ENCODE measurements at places on chromosomes 13 and 19.
A peak's percentile ranks its signal among the peaks of the same experiment; 100 is the strongest.

- no peak for DNase-seq
Measured at GRCh38 chr19:56266051-56266450, 6.5 kb upstream of the EDDM13 start.

GRCh38 chr19:14473073-14473977 is 1.8 kb downstream of the PTGER1 start:
- DNase-seq: no peak

GRCh38 chr13:46496086-46496485 is 56.9 kb upstream of the LRCH1 start:
- DNase-seq: no peak

GRCh38 chr13:57314897-57315520 is 148.0 kb downstream of the PRR20E start:
- DNase-seq: no peak

DNA sequence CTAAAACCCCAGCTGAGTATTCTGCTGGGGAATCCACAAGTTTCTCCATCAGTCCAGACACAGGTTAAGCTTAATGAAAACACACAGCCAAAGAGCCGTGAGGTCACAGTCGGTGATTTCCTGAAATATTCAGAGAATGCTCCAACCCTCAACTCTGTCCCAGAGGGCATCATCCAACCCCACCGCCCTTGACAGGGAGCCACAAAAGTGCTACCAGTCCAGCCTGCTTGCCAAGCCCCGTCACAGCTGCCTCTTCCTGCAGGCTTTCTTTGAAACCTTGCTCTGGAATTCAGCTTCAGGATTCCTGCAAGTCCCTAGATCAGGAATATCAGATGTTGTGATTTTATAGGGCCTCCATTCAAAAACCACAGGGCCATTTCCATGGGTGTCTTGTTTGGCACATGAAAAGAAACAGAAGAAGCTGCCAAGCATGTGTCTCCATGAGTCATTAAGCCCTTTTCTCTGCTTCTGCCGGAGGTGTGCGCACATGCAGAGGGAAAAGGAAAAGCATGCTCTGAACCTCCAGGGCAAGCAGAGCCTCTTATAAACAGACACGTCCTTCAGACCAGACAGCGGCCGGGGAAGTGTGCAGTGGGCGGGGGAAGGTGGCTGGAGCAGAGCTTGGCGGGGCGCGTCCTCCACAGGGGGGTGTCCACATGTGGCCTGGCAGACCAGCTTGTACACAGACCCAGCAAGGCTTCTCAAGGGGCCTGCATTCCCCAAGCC is 164.7 kb downstream of the KATNAL1 start:
- peak; percentile 52 for DNase-seq

DNA sequence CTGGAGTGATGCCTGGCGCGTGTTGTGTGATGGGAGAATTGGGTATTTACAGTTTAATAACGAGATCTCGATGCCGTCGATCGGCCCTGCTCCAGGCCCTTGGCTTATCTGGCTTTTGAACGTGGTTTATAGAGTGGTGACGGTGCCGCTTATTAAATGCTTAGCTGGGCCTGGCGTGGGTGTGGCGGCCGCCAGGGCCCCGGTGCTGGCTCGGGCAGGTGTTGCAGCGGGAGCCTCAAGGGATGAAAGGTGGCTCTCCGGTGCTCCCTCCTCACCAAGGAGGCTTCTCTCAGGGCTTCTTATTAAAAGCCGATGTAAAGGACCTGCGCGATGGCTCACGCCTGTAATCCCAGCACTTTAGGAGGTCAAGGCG is 173.8 kb downstream of the KDM4B start:
- DNase-seq: no peak

DNA sequence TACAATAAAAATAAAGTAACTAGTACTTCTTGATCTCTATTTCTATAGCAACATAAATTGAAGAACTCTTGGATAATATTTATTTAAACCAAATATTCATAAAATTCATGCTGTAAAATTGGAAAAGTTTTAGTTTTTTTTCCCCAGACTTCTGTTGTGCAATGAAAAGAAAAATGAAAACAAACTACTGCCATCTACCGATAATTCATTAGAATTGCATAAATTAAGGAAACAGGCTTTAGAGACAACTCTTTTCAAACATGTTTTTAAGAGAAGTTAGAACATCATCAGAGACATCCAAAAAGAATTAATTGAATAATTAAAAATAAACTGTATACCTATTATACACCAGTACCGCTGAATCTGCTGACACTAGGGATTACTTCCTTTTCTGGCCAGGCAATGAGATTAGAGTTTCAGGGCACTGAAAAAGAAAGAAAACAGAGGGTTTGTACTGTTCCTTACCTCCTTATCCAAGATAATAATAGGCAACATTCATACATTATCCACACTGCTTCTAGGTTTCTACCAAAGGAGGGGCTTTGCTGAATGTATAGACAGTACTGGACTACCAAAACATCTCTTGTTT is 4.9 kb downstream of the CCDC122 start:
- DNase-seq: peak; percentile 13

GRCh38 chr19:1425902-1426301 is 12.3 kb upstream of the RPS15 start:
- no peak for DNase-seq

GRCh38 chr13:50060718-50061117 is 45.5 kb downstream of the KCNRG start:
- no peak for DNase-seq

DNA sequence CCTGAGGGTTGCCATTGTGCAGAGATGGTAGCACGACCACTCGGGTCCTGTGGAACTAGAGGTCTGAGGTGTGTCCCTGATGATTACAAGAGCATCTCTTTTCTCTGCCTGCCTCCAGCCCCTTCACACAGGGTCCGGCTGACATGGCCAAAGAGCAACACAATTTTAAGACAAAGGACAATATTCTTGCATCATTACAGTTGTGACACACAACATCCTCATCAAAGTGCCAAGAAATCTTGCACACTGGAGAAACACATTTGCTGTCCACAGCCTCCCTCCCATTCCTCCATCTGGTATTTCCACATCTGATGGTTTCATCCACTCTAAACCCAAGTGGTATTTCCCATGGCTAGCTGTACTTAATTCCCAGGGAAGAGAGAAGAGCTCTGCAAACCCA is 12.8 kb downstream of the COL4A1 start:
- no peak for DNase-seq

DNA sequence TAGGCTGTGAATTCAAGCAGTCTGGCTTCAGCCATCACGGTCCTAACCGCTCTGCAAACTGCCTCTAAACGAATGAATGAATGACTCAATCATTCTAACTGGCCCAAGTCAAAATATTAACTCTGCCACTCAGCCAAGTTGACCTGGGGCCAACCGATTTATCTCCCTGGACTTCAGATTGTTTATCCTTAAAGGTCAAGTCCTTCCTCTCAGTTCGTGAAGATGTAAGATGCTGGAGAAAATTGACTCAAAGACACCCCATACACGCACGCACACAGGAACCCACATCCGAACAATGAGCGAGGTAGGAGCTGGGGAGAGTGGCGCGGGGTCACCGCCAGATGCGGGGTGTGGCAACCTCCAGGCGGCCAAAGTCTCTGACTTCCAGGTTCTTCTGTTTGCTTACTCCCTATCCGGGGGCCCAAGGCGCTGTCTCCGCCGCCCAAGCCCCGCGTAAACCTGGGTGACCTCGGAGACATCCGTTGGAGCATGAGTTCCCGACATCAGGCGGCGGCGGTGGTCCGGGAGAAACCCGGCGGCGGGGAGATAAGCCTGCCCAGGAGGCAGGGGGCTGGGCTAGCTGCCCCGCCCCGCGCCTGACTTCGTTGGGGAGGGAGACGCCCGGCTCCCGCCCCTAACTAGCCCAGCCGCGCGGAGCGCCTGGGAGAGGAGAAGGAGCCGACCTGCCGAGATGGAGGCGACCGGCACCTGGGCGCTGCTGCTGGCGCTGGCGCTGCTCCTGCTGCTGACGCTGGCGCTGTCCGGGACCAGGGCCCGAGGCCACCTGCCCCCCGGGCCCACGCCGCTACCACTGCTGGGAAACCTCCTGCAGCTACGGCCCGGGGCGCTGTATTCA is at the start of gene CYP2S1:
TSS of gene CYP2S1 (plus strand) at position 646 of the 856 bp plus-strand sequence. CDS start at position 692, 46 bp downstream.
- DNase-seq: no peak

GRCh38 chr19:1018393-1018792 is 2.5 kb downstream of the TMEM259 start:
- no peak for DNase-seq

GRCh38 chr13:39776439-39776838 is 121.0 kb downstream of the COG6 start:
- peak; percentile 11 for DNase-seq

DNA sequence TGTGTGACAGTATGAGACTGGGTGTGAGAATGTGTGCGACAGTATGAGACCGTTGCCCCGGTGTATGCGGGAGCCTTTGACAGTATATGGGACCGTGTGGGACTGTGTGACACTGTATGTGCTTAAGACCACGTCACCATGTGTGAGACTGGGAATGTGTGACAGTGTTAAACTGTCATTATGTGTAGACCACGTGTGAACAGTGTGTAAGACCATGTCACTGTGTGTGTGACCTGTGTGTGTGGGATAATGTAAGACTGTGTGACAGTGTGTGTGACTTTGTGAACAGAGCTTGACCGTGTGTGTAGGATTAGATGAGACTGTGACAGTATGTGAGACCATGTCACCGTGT is 549 bp downstream of the ZNF583 start:
- peak; percentile 20 for DNase-seq

DNA sequence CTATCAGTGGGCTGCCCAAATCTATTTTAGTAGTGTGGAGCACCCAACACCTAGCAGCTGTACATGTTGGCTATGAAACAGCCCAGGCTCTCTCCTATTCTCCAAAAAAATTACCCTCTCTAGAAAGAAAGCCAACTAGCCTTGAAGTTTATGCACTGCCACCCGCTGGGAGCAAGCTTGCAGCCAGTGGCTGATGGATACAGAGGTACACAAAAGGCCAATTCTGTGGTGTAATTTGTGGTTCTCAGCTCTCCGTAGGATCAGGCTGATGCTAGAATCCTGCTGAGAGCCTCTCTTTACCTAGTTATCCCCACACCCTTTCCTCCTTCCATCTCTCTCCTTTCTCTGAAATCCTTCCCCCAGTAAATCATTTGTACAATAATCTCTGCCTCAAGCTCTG is 1120.7 kb downstream of the DIAPH3 start:
- no peak for DNase-seq

- DNase-seq: no peak
Measured at GRCh38 chr19:57342582-57342981, 8.5 kb upstream of the ZNF304 start.

DNA sequence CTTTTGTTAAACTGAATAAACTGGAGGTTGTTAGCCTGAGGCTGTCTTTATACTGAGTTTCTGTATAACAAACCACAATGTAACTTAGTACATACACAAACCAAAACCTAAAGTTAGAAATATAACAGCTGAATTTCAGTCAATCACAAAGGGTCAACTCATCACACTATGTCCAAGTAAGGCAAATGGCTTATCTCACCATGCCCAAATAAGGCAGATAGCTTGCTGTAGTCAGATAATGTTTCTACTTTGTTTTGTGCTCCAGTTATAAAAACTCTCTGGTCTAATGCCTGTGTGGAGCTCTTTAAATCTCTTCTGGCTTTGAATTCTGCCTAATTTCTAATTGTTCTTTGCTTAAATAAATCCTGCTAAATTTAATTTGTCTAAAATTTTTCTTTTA is 1323.4 kb upstream of the ATXN8OS start:
- no peak for DNase-seq

- no peak for DNase-seq
Measured at GRCh38 chr19:55489711-55490477, 1.7 kb downstream of the SSC5D start.

All from CD4-positive, alpha-beta T cell treated with Interleukin-4 for 4 hours (primary cell).